ENCODE measurements at places on chromosomes 7 and 10.

DNA sequence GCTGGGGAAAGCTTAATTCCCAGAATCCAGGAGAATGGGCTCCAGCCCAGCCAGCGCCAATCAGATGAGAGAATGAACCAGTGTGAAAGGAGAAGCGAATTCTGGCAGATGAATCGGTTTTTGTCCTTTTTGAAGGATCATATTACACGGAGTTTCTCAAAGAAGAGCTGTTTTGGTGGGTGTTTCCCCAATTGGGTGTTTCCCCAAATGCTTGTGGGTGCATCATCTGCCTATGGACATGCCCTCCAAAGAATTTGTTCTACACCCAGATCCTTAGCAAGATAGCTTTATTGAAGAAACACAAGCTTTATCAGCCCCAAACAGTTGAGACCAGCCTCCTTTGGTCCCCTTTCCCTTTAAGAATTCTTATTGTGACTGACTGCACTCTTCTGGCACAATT is 186.5 kb upstream of the GPR26 start:
- no peak for DNase-seq

GRCh38 chr7:70319057-70319456 is 720.8 kb downstream of the AUTS2 start:
- no peak for DNase-seq

GRCh38 chr7:92705831-92706230 is 115.6 kb upstream of the FAM133B start:
- DNase-seq: no peak

DNA sequence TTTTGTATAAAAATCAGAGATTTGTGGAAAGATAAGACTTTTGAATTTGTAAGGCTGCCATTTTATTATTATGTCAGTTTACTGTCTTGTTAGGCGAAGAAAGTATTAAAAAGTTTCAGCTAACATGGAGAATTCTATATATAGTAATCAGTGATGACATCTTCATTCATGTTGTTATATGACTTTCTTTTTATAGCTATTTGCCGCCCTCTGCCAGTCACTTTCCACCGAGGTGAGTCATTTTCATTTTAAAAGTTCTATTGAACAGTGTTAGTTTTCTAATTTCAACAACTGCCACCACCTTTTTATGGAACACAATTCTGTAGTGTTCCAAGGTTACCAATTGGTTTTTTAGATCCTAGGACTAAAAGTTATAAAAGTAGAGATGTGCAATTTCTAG is 11.8 kb downstream of the CUTC start:
- no peak for DNase-seq

DNA sequence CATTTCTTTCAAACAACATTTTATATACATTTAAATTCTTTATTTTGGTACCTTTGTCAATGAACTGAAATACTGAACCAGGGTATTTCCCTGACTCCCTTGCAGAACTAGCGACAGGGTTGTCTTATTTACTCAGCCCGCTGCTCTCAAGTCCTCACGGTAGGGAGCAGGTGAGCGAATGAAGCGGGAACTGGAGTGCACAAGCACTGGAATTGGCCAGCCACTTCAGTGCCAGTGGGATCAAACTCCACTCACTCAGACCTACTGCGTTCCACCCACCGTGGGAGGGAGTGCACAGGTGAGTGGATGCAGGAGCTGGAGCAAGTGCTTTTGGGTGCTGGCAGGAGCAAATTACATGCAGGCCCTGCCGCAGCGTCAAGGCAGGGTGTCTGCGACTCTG is 28.1 kb upstream of the NEUROD6 start:
- DNase-seq: no peak

DNA sequence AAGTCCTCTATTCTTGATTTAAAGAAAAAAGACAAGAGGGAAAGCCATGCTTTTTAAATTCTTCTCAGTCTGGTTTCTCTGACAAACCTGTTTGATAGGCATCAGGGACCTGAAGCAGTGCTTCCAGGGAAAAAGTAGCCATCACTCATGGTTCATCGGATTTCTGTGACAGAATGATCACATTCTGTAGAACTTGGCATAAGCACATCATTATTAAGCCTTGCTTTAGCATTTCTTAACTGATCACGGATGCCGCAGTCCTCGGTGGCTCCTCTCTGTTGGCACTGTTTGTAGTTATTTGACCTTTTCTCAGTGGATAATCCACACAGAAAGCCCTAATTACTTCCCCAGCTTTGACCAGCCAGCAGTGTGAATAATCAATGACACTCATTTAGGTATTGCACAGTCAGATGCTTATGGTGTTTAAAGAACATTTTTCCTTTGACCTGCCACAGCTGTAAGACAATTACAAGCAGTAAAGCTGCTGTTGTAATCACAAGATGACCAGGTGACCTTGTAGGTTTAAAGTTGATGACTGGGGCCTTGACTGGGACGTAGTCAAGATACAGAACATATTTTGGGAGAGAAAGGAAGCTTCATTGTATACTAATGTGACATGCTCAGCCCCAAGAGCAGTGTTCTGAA is 64.4 kb upstream of the SKAP2 start:
- DNase-seq: no peak

DNA sequence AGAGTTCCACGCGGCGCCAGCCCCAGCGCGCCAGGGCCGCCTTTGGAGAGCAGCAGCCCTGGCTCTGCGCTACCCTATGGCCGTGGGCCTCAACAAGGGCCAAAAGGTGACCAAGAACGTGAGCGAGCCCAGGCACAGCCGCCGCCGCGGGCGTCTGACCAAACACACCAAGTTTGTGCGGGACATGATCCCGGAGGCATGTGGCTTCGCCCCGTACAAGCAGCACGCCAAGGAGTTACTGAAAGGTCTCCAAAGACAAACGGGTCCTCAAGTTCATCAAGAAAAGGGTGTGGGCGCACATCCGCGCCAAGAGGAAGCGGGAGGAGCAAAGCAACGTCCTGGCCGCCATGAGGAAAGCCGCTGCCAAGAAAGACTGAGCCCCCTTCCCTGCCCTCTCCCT is 144.1 kb downstream of the SRPK2 start:
- no peak for DNase-seq

- no peak for DNase-seq
These were observed 208.6 kb downstream of the SKAP2 start for GRCh38 chr7:26655781-26656180.

GRCh38 chr7:47218378-47219176 is 363.3 kb downstream of the TNS3 start:
- DNase-seq: no peak

- DNase-seq: no peak
These were observed 56.2 kb downstream of the ARHGAP22 start for GRCh38 chr10:48548531-48549135.

- DNase-seq: no peak
These were observed 42.3 kb downstream of the BRI3 start for GRCh38 chr7:98323597-98324322.

- DNase-seq: no peak
These were observed 53.5 kb downstream of the NRF1 start for GRCh38 chr7:129665013-129665401.

All from NCI-H460 (cell line).